ENCODE measurements at places on chromosomes 12 and 14. TPM values are rescaled to one million over a fixed set of nuclear protein-coding genes. Genes with fewer than 3 reads are reported as not detected.

CATSPERB gene
- polyA plus RNA-seq = not detected

SIRT4 gene
- polyA plus RNA-seq = 0.56 TPM

A2ML1 gene
- not detected for polyA plus RNA-seq

CCDC197 gene
- not detected for polyA plus RNA-seq

PUS1 gene
- 33.1 TPM for polyA plus RNA-seq

ARHGEF25 gene
- 17.1 TPM for polyA plus RNA-seq

PMEL gene
- 5.9 TPM for polyA plus RNA-seq

FGF6 gene
- polyA plus RNA-seq = not detected

AQP6 gene
- not detected for polyA plus RNA-seq

ARHGAP9 gene
- polyA plus RNA-seq = 0.79 TPM

DHRS2 gene
- polyA plus RNA-seq = 0.12 TPM

PTCSC3 gene
- polyA plus RNA-seq = not detected

CNPY2 gene
- polyA plus RNA-seq = 175 TPM

CRIP2 gene
- polyA plus RNA-seq = 123 TPM

LLPH gene
- 13.0 TPM for polyA plus RNA-seq

INHBC gene
- polyA plus RNA-seq = 0.06 TPM

GRIP1 gene
- polyA plus RNA-seq = 0.17 TPM

RNASE1 gene
- not detected for polyA plus RNA-seq

CFL2 gene
- polyA plus RNA-seq = 106 TPM

SYNDIG1L gene
- not detected for polyA plus RNA-seq

RDH12 gene
- polyA plus RNA-seq = not detected

AKAP3 gene
- 0.55 TPM for polyA plus RNA-seq

CEP128 gene
- polyA plus RNA-seq = 1.3 TPM

ACYP1 gene
- polyA plus RNA-seq = 24.0 TPM

TMCC3 gene
- 0.09 TPM for polyA plus RNA-seq

KLC1 gene
- 155 TPM for polyA plus RNA-seq
